NCI-H2171 (cell line): ENCODE measurements at places on chromosomes 6 and 20.

GRCh38 chr6:54087721-54088120 lies 23.5 kb upstream of the MLIP start:
- no peak for DNase-seq

DNA sequence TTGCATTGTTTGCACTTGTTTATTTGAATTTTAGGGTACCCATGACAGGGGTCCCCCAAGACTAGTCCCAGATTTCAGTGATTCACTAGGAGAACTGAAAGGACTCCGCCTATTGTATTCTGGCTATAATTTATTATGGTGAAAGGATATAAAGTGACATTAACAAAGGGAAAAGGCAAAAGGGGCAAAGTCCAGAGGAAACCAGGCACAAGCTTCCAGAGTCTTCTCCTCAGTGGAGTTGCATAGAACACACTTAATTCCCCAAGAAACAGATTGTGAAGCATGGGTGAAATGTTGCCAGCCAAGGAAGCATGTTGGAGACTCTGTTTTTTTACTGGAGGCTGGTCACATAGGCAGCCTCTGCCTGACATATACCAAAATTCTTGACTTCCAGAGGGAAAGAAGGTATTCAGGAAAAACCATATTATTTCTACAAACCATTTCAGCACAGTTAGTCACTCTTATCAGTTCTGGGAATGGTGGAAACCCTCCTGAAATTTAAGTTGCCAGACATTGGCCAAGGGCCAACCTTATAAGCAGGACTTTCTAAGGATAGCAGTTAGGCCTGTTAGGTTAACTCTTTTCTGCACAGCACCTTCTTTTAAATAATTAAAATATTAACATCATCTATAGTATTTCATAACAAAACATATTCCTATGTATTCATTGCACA lies 71.8 kb downstream of the FIG4 start:
- no peak for DNase-seq

DNA sequence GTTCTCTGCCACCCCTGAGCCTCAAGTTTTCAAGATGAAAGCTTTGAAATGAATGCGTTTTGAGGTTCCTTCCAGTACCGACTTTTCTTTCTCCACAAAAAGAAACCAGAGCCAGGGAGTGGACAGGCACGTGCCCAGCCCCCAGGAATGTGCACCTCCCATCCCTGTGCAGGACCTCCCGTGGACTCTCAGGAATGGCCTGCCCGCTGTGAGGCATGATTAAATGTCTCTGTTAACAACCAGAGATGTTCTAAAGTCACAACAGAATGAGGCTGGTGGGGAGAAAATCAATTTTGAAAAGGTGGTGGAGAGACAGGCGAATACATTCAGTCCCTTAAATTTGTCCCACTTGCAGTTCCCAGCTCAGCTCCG lies 1.5 kb downstream of the TGM3 start:
- no peak for DNase-seq

DNA sequence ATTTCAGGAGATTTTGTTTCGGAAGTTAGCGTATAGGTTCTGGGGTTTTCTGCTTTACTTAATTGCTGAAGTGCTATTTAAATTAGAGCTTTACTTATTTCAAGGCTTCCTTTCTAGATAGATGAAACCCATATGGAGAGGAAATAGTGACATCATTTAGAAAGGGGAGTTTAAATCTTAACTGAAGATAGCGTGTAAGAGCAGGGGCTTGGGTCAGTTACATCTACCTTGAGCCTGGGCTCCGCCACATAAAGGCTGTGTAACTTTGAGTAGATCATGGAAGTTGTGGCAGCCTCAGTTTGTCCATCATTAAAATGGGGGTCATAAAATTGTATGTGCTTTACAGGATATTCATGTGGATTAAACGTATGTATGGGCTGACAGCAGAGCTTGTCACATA lies 4.7 kb downstream of the CDS2 start:
- DNase-seq, result no peak

DNA sequence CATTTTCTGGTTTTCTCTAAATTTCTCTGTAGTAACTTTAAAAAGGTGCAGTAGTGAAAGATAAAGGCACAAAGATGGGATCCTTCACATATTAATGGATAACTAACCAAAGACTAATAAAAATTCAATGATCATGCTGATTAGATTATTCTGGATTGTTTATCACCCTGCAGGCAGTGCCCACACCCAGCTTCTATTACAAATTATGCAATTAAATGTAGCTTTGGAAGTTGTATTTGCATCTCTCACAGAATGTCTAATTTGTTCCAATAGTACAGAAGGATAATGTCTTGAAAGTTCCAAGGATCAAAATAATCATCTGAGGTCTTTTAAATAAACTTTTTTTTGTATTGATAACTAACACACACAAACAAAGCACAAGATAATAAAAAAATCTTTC lies 837.6 kb downstream of the HACE1 start:
- no peak for DNase-seq

GRCh38 chr20:6040540-6040939 lies 13.3 kb downstream of the LRRN4 start:
- no peak for DNase-seq

DNA sequence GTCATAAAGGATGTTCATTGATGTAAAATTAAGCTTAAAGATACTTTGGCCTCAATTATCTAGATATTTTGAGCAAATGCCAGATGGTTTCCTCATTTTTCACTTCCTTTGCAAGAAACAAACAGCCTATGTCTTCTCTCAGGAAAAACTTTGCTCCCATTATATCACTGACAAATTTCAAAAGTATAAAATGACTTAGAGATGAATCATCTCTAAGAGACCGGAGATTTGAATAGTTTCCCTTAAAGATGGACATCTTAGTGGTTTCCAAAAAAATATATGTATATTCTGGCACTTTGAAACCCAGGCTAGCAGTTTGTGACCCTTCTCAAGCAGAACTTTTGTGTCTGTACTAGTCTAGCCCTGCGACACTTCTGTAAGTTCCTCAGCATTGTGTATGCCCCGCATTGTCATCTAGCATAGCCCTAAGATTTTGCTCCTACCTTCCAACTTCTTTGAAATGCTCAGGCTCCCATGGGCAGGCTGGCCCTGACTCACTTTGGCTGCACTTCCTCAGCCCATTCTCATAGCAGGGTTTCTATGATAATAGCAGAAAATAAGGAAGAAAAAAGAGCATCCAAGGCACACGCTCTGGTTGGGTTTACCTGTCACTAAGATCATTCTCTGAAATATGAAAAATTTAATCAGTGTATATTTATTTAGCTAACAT lies 25.7 kb upstream of the POU3F2 start:
- no peak for DNase-seq

- DNase-seq, result no peak
These were observed 27.6 kb upstream of the LY86 start for GRCh38 chr6:6560909-6561308.

DNA sequence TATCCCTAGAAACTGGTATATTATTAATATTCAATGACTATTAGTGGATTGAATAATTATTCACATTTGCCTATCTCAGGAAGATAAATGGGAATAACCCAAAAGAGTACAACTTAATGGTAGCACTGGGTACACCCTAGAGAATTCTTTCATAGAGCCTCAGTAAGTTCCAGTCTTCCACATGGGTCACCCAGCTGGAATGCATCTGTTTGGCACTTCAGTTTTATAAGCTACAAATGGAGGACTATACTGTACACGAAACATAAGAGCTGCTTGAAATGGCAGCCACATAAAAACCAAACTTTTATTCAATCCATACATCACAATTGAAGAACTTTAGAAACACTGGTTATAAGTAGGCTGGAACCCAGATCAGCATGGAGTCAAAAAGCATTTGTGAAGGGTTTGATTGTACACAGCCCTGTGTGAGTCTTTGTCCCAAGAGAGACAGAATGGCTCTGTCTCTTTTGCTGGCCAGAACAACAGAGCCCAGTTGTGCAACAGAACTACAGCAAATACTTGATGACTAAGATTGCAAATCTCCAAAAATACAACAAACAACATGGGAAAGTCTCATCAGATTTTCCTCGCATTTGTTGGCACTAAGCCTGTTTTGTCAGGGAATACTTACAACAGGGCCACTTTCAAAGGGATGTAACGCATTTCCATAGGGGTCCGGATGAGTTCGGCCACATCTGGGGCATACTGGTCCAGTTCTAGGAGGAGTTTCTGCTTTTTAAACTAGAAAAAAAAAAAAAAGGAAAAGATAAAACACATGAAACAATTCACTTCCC lies 39.5 kb downstream of the PIGU start:
- no peak for DNase-seq

DNA sequence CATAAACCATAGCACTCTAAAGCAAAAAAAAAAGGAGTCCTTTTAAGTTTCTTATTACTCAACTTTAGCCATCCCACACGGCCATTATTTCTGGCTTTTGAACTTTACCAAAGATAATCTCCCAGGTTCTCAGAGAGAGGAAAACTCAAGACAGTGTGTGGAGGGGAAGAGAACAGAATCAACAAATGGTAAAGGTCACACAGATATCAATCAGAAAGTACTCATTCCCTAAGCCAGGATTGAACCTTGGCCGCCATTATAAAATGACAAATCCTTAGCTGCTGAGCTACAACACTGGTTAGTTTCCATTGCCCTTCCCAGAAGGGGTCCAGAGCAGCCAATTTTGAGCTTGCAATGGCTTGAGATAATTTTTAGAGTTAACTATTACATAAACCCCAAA lies 10.1 kb upstream of the TRIM38 start:
- no peak for DNase-seq

- no peak for DNase-seq
These were observed at the start of gene CTSZ for GRCh38 chr20:59006864-59007664. Gene CTSZ (minus strand): TSS chr20:59007254. CDS start chr20:59007128, 126 bp downstream.

- no peak for DNase-seq
These were observed 640.6 kb upstream of the CHD6 start for GRCh38 chr20:42258564-42259302.

- no peak for DNase-seq
These were observed 246.1 kb upstream of the AFDN start for GRCh38 chr6:167580619-167580911.

- no peak for DNase-seq
These were observed 40.9 kb downstream of the TM9SF4 start for GRCh38 chr20:32150291-32150848.

- no peak for DNase-seq
These were observed 57.4 kb upstream of the CCDC167 start for GRCh38 chr6:37556881-37557644.

- DNase-seq, result no peak
These were observed 387.1 kb downstream of the THBS2 start for GRCh38 chr6:168866534-168866933.

GRCh38 chr6:21149470-21149869 lies 444.1 kb upstream of the SOX4 start:
- no peak for DNase-seq
